ENCODE measurements at places on chromosomes 6 and 20. TPM values are rescaled to one million over a fixed set of nuclear protein-coding genes. Genes with fewer than 3 reads are reported as not detected.

- DNase-seq: peak; percentile 72
These were observed 292.5 kb upstream of the ZNF337 start for GRCh38 chr20:25989196-25989595.

DNA sequence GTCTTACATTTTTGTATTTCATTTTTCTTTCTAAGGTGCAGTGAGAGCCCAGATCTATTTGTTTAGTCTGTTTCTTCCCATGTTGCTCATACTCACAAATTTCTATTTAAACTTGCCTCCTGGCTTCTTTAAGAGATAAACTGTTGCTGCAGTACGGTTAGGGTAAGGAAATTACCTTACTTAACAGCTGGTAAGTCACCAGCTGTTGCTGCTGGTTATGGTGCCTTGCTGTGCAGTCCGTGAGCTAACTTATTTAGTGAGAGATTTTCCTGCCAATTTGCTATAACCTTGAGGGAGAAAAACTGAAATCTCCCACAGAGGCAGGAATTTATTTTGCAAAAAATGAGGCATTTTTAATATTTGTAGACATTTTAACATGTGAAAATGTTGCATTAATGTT is 261.0 kb downstream of the UST start:
- no peak for DNase-seq

DNA sequence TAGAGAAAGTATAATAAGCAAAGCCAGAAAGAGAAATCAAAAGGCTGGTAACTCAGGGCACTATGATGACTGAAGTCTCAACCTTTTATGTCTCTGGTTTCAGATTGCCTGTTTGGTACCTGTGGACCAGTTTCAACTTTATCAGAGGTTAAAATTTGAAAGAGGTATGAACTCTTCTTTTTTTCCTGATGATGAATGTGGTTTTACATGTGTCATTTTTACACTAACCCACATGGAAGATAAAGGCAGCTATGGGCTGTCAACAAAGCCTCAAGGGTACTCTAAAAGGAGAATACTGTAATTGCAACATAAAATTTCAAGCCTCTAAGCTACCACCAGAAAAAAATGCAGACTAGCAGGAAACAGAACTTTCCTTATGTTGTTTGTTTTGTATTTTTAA is 52.4 kb downstream of the RNF144B start:
- DNase-seq: no peak

GRCh38 chr6:16292942-16293341 is 54.6 kb downstream of the GMPR start:
- DNase-seq: no peak

GRCh38 chr6:156427345-156427744 is 349.8 kb upstream of the ARID1B start:
- peak; percentile 70 for DNase-seq

Gene KIF25
- 0.86 TPM for total RNA-seq

- peak; percentile 53 for DNase-seq
These were observed 149.1 kb downstream of the SYCP2 start for GRCh38 chr20:59784365-59784764.

GRCh38 chr6:74507649-74508048 is 698.2 kb downstream of the COL12A1 start:
- DNase-seq: no peak
